ENCODE measurements at places on chromosomes 12 and 14.

DNA sequence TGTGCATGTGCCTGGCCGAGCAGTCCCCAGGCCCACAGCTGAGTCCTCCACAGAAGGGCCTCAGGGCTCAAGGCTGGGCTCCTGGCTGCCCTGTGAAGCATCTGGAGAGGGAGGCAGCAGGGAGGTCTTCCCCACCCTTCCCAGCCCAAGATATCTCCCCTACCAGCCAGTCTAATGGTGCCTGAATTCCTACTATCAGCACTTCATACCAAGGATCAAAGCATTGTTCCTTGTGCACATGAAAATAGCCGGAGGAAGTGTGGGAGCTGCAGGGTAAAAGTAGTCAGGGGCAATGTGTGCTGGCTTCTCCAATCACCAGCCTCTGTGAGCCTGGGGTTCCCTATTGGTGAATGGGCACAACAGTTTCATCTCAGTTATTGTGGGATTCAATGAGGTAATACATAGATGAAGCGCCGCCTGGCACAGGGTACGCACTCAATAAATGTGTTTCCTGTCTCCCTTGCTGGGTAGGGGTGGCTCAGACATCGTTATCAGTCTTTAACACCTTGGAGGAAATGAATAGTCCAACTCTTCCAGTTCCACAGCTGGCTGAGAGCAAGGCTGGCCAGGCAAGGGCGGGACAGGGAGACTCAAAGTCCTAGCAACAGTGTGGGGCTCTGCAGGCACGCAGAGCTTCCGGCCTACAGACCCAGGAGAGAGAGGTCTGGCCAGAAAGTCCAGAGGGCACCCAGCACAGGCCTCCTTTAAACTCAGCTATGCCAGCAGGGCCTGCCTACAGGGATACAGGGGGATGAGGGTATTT, 39.1 kb upstream of the PNMA1 start:
- no peak for DNase-seq

DNA sequence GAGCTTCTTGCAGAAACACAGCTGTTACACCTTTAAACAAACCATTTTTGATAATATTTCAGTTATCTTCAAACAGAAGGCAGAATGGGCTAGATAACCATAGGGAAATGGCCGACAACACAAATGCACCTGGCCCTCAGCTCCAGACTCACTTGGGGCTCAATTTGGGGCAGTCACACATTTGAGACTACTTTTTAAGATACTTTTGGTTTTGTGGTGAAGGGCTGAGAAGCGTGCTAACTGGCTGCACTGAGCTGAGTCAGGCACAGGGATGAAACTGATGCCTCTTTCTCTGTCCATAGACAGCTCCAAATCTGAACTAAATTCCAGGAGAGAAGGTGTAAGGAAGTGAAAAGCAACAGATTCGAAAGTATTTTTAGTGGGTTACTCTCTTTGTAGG, 18.5 kb upstream of the GRIP1 start:
- DNase-seq: no peak

- no peak for DNase-seq
These were observed 99.1 kb upstream of the NAP1L1 start for GRCh38 chr12:76183459-76184186.

DNA sequence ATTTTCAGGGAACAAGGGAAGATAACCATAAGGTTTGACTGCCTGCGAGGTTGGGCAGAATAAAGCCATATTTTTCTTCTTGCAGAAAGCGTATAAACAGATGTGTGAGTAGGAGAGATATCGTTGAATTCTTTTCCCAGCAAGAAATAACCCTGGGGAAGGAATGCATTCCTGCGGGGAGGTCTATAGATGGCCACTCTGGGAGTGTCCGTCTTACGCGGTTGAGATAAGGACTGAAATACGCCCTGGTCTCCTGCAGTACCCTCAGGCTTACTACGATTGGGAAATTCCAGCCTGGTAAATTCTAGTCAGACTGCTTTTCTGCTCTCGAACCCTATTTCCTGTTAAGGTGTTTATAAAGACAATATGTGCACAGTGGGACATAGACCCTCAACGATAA, 225.0 kb downstream of the LRIG3 start:
- DNase-seq: no peak

GRCh38 chr12:64671681-64672080, 61.4 kb downstream of the RASSF3 start:
- no peak for DNase-seq

GRCh38 chr14:37247791-37248461, 50.2 kb downstream of the MIPOL1 start:
- no peak for DNase-seq

- DNase-seq: no peak
These were observed 136.5 kb upstream of the IFNG-AS1 start for GRCh38 chr12:67852701-67853100.

DNA sequence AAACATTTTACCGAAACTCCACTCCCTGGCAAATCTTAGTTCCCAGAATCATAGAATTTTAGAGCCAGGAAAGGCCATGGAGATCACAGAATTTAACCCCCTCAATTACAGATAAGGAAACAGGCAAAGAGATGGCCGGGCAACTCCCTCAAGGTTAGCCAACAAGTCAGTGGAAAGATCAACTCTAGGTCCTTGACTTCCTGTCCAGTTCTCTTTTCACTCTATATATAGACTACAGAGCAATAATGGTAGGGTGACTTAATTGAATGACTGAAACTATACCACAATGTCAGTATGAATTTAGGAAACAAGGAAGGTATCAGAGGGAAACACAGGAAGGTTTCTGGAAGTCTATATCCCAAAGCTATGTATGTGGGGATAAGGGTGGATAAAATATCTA, 11.6 kb downstream of the OXA1L start:
- no peak for DNase-seq

- no peak for DNase-seq
These were observed 10.1 kb upstream of the RTRAF start for GRCh38 chr14:51979088-51979709.

- no peak for DNase-seq
These were observed 718 bp downstream of the CCDC92 start for GRCh38 chr12:123971770-123972456.

DNA sequence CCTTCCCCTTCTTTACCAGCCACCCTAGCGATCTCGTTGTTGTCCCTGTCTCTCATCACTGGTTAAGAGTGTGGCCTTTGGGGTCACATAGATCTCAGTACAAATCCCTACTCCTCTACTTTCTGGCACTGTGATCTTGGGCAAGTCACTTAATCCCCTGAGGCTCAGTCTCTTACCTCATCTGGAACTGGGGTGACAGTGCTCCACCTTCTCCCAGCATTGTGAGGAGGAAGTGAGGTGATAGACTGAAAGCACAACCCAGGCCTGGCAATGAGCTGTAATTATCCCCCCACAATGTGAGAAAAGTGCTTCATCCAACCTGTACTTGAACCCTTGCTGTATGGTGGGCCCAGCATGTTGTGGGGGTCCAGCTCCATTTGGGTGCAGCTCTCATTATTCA, 48.0 kb downstream of the IRAK3 start:
- DNase-seq: no peak

GRCh38 chr12:46154221-46154985, 114.4 kb downstream of the SLC38A1 start:
- DNase-seq: no peak

DNA sequence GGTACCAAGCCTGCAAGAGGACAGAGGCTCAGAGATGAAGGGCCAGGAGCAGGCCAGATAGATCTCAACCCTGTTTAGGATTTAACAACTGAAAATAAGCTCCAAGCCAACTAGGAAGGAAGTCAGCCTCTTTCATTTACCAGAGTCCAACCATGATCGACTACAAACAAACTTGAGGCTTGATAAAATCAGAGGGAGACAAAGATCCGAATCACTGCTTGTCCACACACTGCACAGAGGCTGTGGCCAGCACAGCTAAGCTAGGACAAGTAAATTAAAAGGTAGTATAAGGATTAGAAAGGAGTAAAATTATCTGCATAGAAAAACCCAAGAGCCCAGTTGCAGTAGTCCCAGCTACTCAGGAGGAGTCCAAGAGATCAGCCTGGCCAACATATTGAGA, 40.3 kb downstream of the FAM222A start:
- no peak for DNase-seq

- no peak for DNase-seq
These were observed 8.5 kb upstream of the KRT75 start for GRCh38 chr12:52442600-52443061.

GRCh38 chr12:67078957-67079356, 190.2 kb upstream of the CAND1 start:
- no peak for DNase-seq
